ENCODE measurements at places on chromosomes 7 and 10. TPM values are rescaled to one million over a fixed set of nuclear protein-coding genes. Genes with fewer than 3 reads are reported as not detected.

DNA sequence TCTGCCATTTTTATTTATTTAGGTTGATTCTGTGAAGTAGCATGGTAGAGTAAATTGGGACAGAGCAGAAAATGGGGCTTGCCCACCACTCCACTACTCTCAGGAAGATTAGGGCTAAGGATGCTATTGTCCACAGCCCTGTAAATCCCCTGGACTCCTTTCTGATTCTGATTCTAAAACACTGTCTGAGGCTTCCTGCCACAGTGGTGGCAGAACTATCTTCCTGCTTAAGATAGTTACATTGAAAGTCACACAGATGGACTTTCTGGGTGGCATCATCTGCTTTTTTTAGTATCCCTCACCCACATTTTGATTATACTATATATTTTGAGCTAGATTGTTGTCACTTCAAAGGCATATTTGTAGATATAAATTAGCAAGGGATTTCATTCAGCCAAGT lies 50.0 kb downstream of the SPAM1 start:
- DNase-seq, result no peak
- H3K36me3 ChIP-seq, result no peaks in the 10 kb centered on the region
- H3K4me1 ChIP-seq, result no peaks in the 10 kb centered on the region
- H3K27ac ChIP-seq, result no peak overlapping the region
- H3K4me3 ChIP-seq, result no peak overlapping the region

DNA sequence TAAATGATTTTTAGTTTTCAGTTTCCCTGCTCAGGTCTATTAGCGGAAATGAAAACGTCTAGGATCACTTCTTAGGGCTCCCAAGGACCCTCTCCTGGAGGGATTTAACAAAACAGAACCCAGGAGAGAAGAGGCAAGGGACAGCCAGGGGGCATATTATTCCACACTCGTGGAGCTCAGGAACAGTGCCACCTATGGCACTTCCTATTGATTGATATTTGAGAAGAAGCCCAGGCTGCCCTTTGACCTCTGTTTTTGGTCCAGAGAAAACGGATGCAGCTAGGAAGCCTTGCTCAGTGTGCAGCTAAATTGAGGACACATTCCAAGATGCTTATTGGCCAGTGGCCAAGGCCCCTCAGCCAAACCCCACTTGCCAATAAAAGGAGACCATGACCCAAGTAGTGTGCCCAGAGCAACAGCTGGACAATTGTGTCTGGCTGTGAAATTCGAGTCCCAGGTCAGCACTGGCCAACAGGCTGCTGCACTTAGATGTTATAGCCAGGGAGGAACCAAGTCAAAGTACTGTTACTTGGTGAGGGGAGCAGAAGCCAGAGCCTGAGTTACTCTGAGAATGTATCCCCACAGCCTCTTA lies 24.0 kb upstream of the GPNMB start:
- no peak for DNase-seq
- H3K4me3 ChIP-seq, result no peak overlapping the region
- H3K36me3 ChIP-seq, result no peaks in the 10 kb centered on the region

Gene INMT
- total RNA-seq, result 1.4 TPM

Gene EBLN1
- total RNA-seq, result not detected

Measured in endothelial cell (in vitro differentiated cells).